GDM1 (cell line): ENCODE measurements at places on chromosomes 4 and X.

GRCh38 chr4:677431-678293 is 3.3 kb downstream of the MYL5 start:
- no peak for DNase-seq

GRCh38 chrX:101693476-101693875 is 33.8 kb upstream of the ARMCX2 start:
- DNase-seq, result no peak

DNA sequence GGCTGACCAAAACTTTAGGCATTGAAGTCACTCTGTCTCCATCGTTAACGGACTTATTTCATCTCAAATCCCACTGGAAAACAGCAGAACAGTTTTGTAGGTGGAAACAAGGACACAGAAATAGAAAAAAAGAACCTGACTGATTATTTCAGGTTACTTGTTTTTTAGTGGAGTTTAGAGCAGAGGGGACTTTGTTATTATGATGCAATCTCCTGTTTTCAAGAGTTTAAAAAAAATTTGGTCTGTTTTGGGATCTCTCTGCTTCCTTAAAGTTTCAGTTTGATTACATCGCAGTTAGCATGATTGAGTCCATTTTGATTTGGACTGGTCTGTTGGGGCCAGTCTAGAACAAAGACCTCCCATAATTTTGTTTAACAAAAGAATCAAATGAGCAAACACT is 13.6 kb downstream of the PROM1 start:
- DNase-seq, result no peak

GRCh38 chrX:119429471-119429870 is 30.3 kb downstream of the SLC25A43 start:
- DNase-seq, result no peak

GRCh38 chr4:40205259-40206198 is 8.7 kb downstream of the RHOH start:
- peak; percentile 46 for DNase-seq

DNA sequence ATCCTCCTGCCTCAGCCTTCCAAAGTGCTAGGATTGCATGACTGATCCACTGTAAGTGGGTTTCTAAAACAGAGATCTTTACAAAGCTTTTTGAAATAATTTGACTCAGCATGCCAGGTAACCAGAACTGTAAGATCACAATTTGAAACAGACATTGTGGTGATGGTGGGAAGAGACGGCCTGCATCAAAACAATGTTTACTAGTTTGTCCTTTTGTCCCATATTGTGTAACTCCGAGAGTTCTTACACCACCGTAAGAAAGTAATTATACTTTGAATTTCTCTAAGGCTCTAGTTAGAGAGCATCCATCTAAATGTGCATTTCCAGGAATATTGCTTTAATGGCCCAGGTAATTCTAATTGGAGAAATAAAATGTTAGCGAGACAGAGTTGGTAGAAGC is 594 bp upstream of the ARHGAP24 start:
- no peak for DNase-seq

DNA sequence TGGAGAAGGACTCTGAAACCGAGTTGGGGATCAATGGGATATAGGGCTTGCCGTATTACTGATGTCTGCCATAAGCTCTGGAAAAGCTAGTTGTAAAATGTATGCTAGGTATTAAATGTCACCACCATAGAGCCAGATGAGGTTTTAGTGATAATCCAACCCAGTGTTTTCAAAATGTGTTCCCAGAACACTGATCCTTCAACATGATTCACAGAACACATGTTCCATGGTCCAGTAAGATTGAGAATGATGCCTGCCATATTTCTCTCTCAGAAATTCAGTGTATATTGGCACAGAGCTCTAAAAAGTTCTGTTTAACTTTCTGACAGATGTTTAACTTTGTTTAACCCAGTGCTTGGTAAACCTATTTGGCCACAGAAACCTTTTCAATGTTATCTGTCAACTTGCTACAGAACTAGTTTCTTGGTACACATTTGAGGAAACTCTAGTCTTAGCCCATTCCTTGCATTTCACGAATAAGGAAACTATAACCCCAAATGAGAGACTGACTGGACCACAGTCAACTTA is 160.2 kb downstream of the PALLD start:
- DNase-seq, result no peak
